Activated CD8-positive, alpha-beta memory T cell treated with anti-CD3 and anti-CD28 coated beads for 1 hour (primary cell): ENCODE measurements at places on chromosomes 5 and 9.

GRCh38 chr5:156200938-156201787 lies 125.8 kb upstream of the SGCD start:
- DNase-seq: no peak

DNA sequence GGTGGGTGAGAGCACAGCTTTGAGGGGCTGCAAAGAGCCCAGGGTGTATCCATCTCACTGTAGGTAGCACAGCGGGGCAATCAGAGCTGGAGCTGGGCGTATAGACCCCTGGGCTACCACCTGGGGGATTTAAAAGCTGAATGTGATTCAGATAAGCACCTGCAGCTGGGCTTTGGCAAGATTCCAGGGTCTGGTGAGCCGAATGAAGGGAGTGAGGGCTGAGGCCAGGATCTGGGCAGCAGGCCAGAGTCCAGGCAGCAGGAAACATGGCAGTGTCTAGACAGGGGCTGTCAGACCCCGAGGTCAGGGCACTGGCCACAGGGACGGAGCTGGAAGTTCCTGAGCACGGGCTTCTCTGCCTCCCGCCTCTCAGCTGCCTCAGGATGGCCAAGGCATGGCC lies 8.7 kb downstream of the ASS1 start:
- no peak for DNase-seq

DNA sequence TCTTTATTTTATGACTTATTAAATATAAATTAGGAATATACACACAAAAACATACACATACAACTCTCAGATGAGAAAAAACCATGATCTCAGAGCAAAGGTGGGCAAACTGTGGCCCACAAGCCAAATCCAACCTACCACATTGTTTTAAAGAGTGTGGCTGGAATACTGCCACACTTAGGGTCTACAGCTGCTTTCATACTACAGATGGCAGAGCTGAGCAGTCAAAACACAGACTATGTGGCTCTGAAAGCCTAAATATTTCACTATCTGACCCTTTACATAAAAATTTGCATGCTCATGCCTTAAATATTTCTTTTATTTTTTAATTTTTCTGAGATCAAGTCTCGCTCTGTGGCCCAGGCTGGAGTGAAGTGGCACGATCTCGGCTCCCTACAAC lies 28.3 kb downstream of the LEAP2 start:
- no peak for DNase-seq

- DNase-seq: no peak
These were observed 71.2 kb upstream of the PARP8 start for GRCh38 chr5:50595199-50595598.

- DNase-seq: no peak
These were observed 148.9 kb upstream of the IRX2 start for GRCh38 chr5:2900360-2900759.

DNA sequence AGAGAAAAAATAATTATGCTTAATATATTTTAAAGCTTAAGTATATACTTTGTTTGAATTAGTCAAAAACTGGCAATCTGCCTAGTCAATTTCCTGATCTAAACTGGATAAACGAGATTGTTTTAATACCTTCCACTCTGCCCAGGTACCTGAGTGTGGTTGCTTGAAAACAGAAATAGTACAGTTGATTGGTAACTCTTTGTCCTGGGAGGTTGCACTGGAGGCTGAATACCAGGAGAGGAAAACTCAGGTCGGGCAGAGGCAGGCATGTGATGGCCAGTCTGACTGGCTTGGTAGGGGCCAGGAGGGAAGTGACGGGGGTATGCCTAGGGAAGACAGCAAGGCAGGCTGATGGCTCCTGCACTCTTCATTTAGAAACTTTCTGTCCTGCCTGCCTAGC lies 80.2 kb downstream of the PIK3R1 start:
- no peak for DNase-seq

- no peak for DNase-seq
These were observed 101.0 kb downstream of the NSG2 start for GRCh38 chr5:174146556-174146955.

GRCh38 chr5:80707645-80708044 lies 52.9 kb upstream of the DHFR start:
- no peak for DNase-seq

DNA sequence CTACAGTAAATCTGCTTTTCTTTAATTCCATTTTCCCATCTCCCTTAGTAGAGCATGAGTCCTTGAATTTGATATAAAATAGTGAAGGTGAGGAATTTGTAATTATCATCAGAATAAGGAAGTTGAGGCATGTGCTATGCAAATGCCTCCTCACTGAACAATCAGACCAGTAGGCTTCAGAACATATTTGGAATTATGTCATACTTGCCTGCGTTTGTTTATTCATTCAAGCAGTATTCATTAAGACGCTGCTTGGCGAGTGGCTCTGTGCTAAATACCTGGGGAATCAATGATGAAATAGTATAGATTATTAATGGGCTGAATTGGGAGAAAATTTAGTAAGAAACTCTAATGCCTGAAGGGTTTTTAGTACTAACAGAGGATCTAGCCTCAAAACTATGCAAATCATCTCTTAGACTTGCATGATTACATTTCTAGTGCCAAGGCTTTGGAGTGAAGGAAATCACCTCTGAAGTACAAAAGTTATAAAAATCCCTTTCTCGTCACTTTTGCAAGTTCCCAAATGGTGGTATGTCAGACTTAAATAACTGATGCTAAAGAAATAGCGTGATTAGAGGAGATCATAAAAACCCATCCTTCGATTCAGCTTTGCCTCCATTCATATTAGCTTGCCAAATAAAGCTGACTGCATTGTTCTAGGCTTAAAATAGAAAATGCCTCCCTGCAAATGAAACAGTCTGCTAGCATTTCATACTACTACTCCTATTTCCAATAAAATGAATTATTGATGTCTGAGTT lies 141.7 kb downstream of the PCSK5 start:
- no peak for DNase-seq

GRCh38 chr5:88674356-88675167 lies 208.4 kb downstream of the MEF2C start:
- no peak for DNase-seq
